Naive thymus-derived CD4-positive, alpha-beta T cell (primary cell): ENCODE measurements at places on chromosomes 1 and 21.

- DNase-seq: no peak
Observed at GRCh38 chr1:245416781-245417180, 262.0 kb downstream of the KIF26B start.

DNA sequence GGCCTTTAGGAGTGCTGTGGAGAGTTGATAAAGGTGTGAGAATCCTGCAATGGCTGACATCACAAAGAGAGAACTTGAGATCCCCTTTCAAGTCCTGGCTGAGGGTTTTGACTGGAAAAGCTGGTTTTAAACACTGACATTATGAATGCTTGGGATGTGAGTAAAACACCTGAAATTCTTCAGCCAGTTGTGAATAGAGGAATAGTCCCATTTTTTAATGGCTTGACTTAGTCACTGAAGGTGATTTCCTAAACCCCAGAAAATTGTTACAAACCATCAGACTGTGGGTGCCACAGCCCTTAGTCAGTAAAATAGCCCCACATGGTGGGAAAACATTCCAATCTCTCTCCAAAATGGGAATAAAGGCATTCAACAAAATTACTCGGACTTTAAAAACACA, 107.7 kb upstream of the LMO4 start:
- DNase-seq: no peak

DNA sequence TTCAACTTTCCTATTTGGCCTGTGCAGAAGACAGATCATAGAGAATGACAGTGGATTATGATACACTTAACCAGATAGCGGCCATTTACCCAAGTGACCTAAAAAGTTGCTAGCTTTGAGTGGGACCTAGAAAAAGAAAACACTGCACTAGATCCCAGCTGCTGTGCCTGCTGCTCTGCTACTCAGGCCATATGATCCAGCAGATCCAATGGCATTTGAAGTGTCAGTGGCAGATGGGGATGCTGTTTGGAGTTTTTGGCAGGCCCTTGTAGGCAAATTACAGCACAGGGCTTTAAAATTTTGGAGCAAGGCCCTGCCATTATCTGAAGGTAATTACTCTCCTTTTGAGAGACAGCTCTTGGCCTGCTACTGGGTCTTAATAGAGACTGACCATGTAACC, 74.0 kb upstream of the KCNE2 start:
- DNase-seq: no peak

DNA sequence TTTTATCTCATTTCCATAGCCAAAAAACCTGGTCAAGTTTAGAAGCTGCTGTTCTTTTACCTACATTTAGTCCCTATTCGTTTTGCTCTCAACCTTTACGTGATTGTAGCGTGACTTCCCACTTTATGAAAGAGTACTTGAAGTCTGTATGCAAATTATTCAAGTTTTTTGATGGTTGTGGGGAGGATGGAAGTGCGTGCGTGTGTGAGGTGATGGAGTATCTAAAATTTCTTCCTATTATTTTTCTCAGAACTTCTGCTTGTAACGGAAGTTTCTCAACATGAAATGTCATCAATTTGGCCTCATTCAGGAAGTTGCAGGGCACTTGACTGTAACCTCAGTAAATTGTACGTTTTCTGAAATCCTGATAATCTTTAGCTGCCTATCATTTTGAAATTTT, 64.0 kb downstream of the SAMSN1 start:
- peak; percentile 29 for DNase-seq

- DNase-seq: no peak
Observed at GRCh38 chr1:111730706-111731105, 8.5 kb downstream of the INKA2 start.

DNA sequence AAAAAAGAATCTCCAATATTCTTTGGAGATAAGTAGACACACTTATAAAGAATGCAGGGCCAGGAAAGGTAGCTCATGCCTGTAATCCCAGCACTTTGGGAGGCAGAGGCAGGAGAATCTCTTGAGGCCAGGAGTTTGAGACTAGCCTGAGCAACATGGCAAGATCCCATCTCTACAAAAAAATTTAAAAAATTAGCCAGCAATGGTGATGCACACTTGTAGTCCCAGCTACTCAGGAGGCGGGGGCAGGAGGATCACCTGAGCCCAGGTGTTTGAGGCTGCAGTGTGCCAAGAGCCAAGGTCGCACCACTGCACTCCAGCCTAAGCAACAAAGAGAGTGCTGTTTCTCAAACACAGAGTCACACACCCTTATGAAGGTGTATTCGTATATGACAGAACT, 385.0 kb downstream of the SMYD3 start:
- DNase-seq: no peak

DNA sequence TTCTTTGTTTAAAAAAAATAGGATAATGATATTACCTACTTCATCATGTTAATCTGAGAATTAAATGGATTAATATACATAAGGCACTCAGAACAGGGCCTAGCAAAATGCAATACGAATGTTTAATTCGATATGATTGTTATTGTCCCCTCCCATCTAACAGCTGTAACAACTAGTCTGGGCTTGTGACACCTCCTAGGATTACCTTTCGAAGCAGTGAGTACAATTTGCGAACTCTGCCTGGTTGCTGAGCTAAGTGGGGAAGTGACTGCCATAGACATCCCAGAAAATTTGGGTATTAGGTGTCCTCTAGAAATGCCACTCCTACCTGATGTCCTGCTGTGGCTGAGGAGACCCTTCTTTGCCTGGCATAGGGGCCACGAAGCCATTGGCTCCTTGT, 3.0 kb downstream of the RASSF5 start:
- DNase-seq: no peak

DNA sequence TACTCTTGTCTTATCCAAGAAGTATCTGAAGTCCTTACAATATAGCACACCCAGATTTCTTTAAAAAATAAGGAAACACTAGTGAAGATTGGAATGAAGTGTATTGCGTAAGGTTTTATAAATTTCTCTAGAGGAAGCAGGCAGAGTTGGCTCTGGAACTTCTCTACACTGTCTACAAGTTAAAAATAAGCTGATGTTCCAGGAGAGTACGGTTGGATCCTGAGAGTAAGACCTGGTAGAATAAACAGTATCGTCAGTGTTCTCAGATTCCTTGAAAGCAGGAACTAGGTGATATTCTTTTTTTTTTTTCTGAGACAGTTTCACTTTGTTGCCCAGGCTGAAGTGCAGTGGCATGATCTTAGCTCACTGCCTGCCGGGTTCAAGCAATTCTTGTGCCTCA, 107.9 kb downstream of the USP25 start:
- no peak for DNase-seq

- peak; percentile 9 for DNase-seq
Observed at GRCh38 chr1:61053226-61053711, 29.1 kb upstream of the NFIA start.

DNA sequence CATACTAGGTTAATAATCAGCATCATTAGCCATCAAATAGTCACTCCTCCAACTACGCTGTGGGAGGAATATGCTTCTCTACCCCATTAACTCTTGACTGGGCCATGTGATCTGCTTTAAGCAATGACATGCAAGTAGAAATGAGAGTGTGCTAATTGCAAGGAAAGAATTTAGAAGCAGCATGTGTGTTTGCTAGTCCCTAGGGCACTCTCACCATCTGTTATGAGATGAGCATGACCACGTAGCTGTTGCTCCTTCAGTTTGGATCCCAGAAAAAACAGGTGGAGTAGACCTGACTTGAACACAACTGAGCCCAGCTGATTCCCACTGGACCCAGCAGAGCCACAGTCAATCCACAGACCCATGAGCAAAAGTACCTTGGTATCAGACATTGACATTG, 19.7 kb upstream of the RGS7 start:
- DNase-seq: no peak

DNA sequence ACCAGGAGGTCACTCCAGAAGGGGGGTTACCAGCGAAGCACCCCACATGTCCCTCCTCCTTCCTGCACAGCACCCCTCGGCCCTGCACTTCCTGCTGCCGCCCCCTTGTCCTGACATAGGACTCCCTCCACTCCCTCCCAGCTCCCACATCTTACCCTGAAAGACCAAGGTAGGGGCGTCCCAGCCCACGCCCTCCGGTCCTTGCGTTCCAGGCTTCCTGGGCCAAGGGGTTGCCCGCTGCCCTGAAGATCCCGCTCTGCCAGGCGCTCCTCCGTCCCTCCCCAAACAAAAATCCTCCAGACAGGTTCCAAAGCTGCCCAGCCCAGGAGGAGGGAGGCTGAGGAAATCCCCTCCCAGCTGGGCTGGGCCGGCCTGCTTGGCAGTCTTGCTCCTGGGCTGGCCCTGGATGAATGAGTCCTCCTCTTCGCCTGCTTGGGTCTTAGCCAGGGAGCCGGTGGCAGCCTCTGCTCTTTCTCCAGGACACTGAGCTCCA, at the start of gene RHBDL2:
TSS of gene RHBDL2 (minus strand) at position 304 of the 493 bp plus-strand sequence. CDS start 22,618 bp downstream, outside the sequence.
- DNase-seq: no peak
